ENCODE measurements at places on chromosomes 12 and 14. TPM values are rescaled to one million over a fixed set of nuclear protein-coding genes. Genes with fewer than 3 reads are reported as not detected.

DNA sequence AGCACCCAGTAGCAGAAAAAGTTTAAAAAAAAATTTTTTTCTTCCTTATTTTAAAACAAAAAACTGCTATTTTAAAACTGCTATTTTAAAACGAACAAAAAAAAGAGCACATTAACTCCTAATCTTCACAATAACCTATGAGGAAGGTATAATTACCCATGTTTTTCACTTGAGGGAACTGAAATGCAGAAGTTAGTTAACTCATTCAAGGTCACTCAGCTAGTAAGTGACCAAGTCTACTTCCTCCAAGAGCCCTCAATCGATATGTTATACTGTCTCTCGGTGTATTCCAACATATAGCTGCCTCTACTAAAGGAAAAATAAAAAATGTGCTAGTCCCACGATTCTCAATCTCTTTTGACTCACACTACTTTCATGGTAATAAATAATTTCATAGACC is 7.8 kb downstream of the RPAP3 start:
- DNase-seq = no peak

- DNase-seq = no peak
Measured at GRCh38 chr12:71589478-71589881, 74.2 kb downstream of the ZFC3H1 start.

DNA sequence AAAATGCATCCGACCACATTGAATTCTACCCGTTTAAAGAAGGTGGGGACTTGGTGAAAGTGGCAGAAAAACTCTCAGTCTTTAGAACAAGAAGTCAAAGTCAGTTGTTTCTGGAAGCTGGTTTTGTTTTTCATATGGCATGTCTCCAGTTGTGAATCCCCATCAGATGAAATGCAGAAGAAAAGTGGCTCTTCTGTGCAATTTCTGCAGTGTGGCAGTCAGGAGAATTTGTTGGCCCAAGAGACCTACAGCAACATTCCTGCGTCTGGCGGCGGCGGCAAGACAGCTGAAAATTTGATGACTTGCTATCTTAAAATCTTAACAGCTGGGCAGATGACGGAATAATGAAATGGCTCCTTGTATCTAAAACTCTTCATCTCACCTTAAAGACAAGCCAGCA is 201.5 kb downstream of the FOXN3 start:
- DNase-seq = no peak

- peak; percentile 94 for DNase-seq
Measured at GRCh38 chr12:109804820-109805761, 28.1 kb downstream of the TRPV4 start.

DNA sequence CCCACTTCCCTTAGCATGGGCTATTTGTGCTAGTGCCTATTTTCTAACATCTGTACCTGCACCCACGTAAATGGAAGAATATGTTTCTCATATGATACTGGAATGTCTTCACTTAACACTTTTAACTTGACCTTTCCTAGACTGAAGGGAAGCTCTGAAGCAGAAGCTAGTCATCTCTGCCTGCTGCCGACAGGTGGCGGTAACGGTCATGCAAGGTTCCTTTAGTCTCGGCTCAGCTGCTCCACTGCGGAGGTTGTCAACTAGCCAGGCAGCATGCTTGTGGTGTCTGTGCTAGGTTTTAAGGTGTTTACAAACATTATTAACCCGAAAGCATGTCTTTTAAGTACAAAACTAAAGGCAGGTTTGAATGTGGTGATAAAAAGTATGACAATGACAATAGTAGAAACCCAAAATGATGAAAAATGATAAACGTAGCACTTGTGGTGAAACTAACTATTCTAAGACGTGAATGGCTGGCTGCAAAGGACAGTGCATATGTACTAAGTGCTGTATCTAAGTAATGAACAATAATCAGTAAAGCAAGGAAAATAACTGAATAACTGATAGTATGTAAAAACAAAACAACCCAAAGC is 117.2 kb downstream of the GRIN2B start:
- DNase-seq = peak; percentile 24

KLRG1 gene
- 3.2 TPM for total RNA-seq

TRIM9 gene
- 0.73 TPM for total RNA-seq

KCNH5 gene
- total RNA-seq = 0.21 TPM

C1S gene
- total RNA-seq = 4.8 TPM

ACSM4 gene
- 1.9 TPM for total RNA-seq
